ENCODE measurements at places on chromosomes 12 and 14.
A peak's percentile ranks its signal among the peaks of the same experiment; 100 is the strongest.

DNA sequence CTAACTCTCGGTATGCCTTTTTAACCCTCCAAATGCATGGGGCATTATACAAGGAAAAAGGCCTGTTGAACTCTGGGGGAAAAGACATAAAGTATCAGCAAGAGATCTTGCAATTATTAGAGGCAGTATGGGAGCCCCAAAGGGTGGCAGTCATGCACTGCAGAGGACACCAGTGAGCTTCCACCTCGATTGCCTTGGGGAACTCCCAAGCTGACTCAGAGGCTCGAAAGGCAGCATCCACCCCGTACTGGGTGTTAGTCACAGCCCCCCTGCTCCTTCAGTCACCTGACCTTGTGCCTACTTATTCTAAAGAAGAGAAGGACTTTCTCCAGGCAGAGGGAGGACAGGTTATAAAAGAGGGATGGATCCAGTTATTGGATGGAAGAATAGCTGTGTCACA lies 781.4 kb upstream of the TMEM132C start:
- DNase-seq, result no peak

DNA sequence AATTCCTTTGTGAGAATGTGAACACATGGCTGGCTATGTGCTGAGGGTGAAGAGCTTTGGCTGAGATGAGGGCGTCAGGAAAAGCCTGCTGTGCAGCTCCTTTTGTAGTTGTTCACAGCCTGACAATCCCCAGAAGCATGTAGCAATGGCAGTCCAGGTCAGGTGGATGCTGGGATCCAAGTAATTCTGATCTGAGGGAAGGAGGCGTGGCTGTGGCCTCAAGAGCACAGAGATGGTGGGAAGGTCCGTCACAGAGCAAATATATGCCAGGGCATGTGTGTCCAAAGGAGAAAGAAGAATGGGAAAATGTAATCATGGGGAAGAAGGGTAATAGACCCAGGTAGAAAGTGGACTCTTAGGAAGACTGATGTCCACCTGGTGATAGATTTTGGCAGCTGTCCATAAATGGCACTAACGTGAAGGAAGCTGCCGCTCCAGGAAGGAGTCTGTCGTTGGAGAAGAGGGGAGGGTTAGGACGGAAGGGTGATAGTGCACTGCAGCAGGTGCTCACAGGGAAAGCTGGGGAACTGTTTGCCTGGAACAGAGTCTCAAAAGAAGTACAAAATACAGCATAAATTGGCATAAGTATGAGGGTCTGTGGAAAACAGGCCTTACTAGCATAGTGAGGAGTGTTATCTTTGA lies 13.8 kb downstream of the MGST1 start:
- no peak for DNase-seq

DNA sequence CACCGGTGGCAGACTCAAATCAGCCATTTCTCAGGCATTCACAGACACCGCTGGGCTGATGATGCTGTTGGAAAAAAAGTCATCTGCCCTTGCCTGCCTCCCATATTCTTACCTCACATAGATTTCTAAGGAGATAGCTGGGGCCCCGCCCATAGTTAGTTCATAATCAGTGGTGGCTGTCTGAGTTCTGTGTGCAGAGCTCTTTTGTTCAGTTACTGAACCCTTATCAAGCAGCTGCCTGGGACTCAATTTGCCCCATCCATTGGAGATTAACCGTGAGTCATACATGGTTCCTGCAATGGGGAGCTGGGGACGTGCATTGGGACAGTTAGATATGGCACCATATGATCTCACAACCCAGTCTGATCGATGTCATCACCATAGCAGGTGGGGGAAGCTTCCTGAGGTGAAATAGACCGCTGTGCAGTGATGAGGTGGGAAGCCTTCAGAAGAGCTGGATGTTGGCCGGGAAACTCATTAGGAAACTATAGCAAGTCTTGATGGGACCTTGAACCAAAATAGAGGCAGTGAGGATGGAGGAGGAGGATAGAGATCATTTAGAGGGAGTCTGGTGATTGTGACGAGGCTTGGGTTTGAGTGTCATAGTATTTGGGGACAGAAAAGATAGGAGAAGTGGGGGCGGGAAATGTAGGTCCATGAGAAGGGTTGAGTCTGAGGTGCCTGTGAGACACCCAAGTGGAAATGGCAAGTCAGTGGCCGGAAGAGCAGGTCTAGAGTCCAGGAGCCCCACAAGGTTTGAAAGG lies 147.8 kb downstream of the GCH1 start:
- no peak for DNase-seq

DNA sequence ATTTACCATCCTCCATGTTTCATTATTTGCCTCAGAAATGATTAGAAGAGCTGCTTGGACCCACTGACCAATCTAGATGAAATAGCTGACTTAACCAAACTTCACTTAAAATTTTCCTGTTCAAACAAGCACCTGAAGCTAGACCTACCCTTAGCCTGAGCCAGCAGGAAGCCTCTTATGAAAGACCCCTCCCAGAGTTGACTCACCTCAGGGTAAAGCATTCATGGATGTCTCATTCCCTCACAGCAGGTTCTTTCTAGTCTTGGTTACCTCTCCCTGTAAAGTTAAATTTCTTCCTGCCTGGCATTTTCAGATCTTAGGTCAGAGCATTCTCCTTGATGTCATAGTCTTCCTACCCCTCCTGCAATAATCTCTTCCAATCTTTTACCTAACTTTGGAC lies 1209.8 kb downstream of the FLRT2 start:
- no peak for DNase-seq

DNA sequence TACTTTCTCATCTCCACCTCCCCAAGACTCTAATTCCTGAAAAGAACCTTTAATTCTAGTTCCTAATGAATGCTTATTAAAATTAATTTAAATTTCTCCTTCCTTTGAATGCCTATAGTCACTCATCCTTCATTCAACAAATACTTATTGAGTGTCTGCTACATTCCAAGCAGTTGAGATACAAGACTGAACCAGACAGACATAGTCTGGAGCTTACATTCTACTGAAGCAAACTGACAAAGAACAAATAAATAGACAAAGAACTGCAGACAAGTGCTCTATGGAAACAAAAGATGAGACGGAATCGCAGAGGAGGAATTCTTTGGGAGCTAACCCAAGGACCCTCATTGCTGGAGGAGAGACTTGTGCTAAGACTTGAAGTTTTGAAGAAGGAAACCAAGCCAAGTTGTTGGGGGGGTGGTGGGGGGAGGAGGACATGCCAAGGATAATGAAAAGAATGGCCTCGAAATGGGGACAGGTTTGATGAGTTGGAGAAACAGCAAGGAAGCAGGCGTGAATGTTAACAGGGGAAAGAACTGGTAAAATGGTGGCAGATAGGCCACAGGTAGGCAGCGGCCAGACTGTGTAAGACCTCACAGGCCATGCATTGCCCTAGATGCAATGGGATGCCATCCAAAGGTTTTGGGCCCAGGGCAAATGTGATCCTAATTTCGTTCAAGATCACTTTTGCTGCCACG lies 9.7 kb upstream of the TDG start:
- no peak for DNase-seq

- no peak for DNase-seq
These were observed 1.4 kb upstream of the PCED1B start for GRCh38 chr12:47078086-47078395.

DNA sequence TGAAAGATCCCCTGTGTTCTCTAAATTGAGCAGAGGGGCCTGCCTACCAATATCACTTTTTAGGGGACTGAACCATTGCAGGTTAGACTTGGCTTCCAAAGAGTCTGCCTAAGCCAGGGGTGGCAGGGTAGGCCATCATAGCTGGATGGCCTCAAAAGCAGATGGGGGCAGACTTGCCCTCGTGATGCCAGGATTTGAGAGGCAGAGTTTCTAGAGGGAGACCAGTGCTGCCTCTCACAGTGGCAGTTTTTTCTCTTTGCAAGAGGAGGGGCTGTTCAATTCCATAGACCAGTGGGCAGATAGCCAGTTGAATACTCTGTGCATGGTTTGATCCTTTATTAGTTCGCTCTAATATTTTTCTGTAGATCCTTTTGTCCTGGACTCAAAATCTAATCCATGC lies 23.8 kb upstream of the SMCO2 start:
- DNase-seq, result peak; percentile 28

- DNase-seq, result no peak
These were observed 92.7 kb downstream of the BORCS5 start for GRCh38 chr12:12449533-12450025.

GRCh38 chr12:54601841-54602240 lies 13.4 kb upstream of the PPP1R1A start:
- DNase-seq, result peak; percentile 58

DNA sequence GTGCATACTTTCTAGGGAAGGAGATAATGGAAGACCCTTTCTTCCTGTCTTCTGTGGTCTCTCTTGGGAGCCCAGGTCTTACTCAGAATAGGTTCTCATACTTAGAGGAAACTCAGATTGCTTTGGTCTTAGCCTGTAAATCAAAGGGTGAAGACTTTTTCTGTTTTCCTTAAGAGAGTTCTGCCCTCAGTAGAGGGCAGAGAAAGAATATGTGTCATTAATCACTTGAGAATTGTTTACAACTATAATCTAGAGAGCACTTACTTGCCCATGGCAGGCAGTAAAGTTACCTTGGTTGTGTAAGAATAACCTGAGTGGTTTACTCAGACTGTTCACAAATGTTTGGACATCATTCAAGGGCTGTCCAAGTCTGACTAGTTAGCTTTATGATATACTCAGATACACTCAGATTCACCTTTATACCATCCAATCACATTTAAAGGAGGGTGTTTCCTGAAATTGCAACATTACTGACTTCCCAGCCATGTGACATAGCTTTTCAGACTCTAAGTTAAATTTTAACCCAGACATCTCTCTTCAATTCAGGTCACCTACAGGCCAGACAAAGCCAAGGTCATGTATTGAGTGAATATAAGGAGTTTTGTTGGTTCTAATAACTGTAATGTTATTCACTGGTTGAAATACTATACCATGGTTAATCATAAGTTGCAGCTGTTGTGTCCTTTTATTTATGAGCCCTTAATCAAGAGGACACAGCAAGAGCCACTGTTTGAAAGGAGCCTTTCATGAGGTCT lies 372.2 kb downstream of the RAD51B start:
- DNase-seq, result peak; percentile 14

- peak; percentile 53 for DNase-seq
These were observed 127.4 kb downstream of the KTN1 start for GRCh38 chr14:55707365-55707804.

GRCh38 chr14:100988011-100988410 lies 84.5 kb upstream of the RTL1 start:
- DNase-seq, result no peak

- DNase-seq, result no peak
These were observed 3.9 kb downstream of the BCAT1 start for GRCh38 chr12:24945039-24945438.

DNA sequence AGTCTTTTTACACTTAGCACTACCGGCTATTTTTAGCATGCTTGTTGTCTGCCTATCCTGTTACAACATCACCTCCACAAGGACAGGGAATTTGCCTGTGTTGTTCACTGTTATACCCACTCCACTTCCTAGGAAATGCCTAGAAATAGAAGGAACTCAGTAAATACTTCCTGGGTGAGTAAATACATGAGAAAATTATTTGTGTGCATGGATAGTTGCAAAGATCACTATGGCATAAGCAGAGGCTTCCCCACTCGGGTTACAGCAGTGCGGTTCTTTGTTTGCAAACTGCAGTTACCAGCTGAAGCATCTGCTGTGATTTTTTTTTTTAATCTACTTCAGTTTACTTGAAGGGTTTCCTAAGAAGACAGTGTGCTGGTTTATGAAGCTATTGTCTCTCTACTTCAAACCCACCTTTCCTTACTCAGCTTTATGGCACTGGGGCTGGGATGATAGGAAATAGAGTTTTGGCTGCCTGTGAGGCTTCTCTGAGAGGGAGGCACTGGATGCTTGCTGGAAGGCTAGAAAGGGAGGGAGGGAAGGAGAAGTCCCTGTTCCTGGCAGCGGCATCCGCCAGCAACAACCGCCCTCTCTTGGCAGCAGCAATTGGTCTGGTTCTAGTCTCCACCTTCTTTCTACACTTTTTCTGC lies 29.0 kb downstream of the PDE6H start:
- DNase-seq, result peak; percentile 65

DNA sequence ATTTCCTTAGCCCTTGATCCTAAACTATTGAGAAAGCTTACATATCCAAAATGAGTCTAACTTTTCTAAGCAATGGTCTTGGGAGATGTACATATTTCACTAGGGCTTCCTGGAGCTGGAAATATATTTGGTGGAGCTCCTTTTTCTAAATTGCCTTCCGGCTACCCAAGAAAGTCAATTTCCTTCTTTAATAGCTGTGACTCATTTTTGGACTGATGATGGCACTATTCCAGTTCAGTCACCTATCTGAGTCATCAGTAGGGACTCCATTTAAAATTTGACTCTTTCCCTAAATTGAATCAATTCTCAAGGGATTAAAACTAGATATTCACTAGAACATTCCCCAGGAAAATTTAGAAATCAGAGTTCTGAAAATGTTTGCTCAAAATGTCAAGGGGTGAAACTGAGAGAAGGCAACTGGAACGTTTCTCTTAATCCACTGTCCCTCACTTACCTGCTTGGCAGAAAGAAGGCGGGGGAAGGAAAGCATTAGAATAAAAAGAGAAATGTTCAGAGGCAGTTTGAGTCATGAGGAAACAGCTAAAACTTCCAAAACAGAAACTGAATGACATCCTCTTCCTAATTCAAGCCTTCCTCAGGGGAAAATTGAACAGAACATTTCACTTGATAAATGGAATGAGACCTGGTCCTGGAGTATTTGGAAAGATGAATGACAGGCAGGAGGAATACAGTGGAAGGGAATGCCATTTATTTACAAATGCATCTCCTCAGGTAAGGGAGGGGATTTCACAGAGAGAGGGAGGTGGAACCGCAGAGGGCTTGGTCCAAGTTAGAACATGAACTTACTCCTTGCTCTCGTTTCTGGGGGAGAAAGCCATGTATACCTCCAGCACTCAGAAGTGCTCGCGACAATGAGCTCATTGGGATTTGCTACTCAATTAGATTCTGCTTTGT lies 91.2 kb downstream of the RGS6 start:
- peak; percentile 15 for DNase-seq

DNA sequence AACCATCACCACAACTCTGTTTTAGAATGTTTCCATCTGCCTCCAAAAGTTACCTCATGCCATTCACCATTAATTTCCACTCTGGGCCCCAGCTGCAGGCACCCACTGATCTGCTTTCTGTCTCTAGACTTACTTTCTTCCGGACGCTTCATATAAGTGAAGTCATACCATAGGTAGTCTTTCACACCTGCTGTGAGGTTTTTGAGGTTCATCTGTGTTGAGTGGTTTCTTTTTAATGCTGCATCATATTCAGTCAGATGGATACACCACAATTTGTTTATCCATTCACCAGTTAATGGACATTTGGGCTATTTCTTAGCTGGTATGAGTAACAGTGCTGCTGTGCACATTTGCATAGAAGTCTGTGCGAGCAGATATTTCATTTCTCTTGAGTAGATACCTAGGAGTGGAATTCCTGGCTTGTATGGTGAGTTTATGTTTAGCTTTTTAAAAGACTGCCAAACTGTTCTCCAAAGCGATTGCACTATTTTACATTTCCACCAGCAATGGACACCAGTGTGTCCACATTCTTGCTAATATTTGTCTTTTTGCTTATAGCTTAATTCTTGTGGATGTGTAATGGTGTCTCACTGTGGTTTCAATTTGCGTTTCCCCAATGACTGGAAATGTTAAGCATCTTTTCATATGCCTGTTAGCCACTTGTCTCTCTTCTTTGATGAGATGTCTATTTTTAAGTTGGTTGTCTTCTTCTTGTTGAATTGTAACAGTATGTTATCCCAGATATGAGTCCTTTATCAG lies 48.3 kb downstream of the ZFYVE21 start:
- DNase-seq, result no peak

GRCh38 chr12:65853489-65854157 lies 29.3 kb downstream of the HMGA2 start:
- no peak for DNase-seq

GRCh38 chr14:43019826-43020225 lies 1413.2 kb downstream of the LRFN5 start:
- no peak for DNase-seq
